KG1 (cell line): ENCODE measurements at places on chromosomes 11 and 22.

GRCh38 chr11:77658213-77659013 lies 20.8 kb upstream of the CLNS1A start:
- no peak for DNase-seq

DNA sequence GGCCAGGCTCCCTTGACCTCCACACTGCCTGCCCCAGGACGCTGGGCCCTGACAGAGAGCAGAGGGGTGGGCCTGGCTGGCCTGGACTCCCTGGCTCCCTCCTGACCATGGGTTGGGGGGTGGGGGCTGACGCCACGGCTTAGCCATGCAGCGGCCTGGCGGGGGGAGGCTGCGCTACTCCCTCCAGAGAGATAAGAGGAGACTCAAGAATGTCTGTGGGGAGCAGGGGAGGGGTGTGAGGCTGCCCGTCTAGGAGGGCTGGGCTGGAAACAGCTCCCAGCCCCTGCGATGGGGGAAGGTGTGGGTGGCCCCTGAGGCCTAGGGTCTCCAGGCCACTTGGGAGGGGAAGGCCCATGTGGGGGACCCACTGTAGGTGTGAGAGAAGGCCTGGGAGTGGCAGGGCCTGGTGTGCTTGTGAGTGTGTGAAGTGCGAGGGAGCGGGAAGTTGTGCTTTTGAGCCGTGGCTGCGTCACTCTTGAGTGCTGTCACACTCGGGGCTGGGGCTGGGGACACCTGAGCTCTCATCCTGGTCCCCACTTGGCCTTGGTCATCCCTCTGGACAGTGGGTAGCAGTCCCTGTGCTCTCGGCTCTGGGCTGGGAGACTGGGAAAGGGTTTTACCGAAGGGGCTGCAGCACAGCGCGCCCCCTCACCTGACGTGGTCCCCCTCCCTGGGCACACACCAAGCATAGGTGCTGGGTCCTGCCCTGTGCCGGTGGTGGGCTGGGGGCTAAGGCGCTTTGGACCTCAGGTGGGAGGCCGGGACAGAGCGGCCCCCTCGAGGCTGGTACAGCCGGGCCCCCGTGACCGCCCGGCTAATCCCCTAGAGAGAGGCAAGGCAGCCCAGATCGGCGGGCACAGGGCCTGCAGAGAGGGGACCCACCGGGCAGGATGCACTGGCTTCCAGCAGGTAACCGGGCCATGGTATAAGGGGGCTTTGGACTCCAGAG lies 2.4 kb downstream of the MYRF start:
- no peak for DNase-seq

DNA sequence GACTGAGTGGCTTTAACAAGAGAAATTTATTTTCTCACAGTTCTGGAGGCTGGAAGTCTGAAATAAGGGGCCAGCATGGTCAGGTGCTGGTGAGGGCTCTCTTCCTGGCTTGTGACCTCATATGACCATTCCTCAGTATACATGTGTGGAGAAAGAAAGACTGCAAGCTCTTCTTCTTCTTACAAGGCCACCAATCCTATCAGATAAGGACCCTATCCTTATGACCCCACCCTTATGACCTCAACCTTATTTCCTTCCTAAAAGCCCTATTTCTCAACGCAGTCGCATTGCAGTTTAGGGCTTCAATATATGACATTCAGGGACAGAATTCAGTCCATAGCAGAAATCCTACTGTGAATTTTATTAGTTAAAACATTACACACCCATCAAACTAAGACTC lies 124.4 kb upstream of the RAG2 start:
- DNase-seq = no peak

GRCh38 chr22:32208681-32209080 lies 3.8 kb upstream of the RFPL2 start:
- no peak for DNase-seq

GRCh38 chr11:67041602-67042001 lies 15.0 kb upstream of the RHOD start:
- DNase-seq = no peak

DNA sequence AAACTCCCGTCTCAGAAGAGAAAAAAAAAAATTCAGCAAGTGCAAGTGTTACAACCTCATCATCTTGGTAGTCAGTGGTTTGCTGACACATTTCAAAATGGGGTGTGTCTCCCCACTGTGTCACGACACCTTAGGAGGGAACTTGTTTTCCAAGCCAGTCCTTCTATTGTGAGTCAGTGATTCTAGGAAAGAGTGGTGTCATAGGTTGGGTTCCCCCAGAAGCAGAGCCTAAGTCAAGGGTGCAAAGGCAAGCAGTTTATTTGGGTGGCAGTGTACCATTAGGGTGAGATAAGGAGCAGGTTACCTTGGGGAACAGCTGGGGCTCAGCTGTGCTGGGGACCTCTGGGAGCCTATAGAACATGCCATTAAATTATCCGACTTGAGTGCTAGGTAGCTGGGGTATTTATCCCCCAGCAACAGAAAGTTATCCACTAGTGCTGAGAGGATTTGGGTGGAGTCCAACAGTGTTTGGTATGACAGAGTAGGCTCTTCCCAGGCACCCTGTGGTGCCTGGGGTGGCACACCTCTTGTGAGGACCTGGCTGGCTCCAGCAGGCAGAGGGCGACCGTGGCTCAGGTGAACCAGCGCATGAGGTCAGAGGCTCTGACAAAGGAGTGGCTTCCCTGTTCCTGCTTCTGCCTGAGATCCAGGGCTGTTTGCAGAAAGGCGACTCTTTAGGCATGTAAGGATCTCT lies 41.7 kb downstream of the KIAA1671 start:
- DNase-seq = no peak

DNA sequence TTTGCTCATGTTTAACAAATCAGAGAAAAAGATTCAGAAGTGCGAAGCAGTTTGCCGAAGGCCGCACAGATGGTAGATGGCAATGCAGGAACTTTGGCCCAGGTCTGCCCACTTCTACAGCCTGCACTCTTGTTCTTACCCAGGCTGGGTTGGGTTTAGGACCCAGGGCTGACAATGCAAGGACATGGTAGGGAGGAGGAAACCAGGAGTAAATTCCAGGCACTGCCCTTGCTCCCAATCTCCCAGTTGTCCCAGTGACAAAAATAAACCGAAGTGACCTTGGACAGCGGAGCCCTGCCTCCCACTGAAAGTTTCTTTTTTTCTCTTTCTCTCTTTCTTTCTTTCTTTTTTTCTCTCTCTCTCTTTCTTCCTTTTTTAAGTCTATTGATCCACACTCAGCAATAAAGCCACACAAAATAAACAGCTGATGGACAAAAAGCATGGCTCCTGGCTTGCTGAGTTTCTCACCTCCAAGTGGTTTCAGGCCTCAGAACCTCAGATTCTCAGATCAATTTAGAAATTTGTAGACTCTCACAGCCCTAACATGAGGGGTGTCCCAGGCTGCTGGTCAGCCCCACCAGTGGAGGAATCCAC lies 33.5 kb upstream of the FCHSD2 start:
- no peak for DNase-seq

- DNase-seq = no peak
Measured at GRCh38 chr22:44968736-44969135, 41.1 kb downstream of the PHF21B start.

DNA sequence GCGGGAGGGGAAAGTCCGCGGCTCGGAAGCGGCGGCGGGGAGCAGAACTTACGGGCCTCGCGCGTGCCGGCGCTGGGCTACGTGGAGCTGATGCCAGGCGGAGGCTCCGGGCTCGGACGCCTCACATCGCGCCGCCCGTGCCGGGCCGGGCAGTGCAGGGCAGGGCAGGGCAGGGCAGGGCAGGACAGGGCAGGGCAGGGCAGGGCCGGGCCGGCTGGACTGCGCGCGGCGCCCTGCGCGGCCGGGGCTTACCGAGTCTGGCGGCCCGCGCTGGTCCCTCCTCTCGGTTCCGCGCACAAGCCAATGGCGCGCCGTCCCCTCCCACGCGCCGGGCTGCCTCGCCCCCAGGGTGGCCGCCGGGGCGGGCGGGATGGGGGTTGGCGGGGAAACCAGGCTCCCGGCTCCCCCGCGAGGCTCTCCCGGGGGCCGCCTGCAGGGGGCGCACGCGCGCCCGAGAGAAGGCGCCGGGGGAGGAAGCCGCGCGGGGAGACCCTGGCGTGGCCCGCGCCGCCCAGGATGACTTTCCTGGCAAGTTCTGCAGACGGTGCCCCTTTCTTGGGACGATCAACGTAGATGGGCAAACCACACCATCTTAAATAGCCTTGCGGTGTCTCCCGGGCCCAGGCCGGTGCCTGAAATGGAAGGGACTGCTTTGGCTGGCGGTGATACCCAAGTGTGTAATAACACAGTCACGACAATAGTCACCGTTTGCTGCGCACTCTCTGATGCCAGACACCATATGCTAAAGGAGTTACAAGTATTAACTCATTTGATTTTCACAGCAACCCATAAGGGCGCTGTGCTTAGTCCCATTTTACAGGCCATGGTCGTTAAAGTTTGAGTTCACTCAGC lies at the start of gene TP53I11:
Gene TP53I11, minus strand, starts transcription at position 259 of the 852 bp plus-strand sequence. CDS start 12,548 bp downstream, outside the sequence.
- no peak for DNase-seq

- DNase-seq = no peak
Measured at GRCh38 chr22:40433416-40434090, 63.2 kb downstream of the SGSM3 start.

DNA sequence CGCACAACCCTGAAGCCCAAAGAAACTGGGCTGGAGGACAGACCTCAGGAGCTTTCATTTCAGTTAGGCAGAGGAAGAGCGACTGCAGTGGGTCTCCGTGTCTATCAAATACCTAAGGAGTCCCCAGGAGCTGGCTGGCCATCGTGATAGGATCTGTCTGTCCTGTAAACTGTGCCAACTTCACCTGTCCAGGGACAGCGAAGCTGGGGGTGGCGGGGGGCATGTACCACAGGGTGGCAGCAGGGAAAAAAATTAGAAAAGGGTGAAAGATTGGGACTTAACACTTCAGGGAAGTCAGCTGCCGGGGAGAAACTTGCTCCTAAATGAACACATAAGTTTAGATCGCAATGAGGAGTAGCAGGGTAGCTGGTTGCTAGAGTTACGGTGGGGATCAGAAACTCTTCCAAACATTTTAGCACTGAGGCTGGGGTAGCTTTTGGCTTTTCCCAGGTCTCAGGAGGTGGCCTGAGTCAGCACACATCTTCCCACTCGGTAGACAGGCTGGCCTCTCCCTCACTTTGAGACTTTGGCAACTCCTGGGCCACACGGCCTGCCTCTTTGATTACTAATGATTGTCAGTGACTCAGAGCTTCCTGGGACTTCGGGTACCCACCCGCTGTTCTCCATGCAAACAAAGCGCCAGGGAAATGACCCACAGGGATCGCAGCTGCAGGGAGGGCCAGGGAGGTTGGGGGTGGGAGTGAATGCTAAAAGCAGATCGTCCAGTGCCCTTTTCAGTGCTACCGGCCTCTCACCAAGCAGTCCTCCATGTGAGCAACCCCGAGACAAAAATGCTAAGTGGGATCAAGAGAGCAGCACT lies 2.9 kb upstream of the MTFP1 start:
- DNase-seq = no peak

DNA sequence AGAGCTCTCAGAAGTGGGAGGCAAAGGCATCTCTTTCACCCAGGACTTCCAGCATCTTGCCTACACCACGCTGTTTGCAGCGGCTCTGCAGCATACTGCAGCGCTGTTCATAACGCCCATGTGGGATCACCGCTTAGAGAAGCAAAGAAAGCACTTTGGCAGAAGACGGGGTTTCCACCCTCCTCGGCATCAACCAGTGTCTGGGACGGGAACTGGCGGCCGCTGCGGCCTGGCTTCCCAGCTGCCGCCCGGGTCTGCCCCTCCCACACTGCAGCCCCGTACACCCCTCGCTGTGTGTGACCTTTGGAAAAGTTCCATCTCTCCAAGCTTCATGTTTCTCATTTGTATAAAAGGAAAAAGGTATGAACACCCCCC lies 545 bp upstream of the TIRAP start:
- peak; percentile 77 for DNase-seq

DNA sequence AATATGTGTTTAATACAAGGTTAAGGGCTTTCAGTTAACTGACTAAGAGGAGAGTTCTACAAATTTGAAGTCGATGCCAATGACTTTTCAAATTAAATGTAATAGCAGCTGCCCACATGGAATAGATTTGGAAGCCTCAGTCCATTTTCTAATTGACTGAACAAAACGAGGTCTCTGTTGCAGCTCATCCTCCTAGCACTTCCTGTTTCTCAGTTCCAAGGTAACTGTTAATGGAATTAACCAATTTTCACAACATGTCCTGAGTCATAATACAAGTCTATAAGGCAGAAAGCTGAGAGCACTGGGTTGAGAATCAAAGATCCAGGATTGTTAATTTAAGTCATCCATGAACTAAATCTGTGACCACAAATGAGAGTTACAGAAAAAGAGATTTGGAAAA lies 177.2 kb downstream of the OPCML start:
- DNase-seq = no peak

DNA sequence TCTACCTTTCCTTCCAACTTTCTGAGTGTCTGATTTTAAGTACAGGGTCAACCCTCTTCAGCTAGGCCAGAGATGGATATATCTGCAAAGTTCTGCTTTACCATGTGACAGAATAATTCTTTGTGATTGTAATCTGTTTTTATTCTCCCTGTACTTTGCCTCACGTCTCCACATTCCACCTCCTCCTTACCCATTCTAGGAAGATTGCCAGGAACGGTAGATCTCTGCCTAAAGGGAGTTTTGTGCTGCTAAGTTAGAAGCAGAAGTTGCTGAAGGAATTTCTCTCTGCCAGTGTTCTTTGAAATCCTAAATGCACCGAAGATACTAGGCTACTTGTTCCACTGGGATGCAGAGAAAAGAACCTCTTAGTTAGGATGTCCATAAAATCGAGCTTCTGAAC lies 20.7 kb upstream of the FAM181B start:
- DNase-seq = no peak

DNA sequence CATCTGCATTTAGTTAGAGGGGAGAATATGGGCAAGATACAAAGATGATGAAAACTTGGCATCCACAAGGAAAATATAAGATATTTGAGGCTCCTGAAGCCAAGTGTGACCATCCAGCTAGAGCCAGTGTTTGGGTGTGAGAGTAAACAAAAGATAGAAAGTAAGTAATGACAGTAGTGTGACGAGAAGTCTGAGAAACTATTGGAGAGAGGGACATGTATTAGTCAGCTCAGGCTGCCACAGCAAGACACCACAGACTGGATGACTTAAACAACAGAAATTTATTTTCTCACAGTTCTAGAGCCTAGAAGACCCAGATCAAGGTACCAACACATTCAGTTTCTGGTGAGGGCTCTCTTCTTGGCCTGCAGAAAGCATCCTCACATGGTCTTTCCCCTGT lies 6.4 kb upstream of the CCKBR start:
- DNase-seq = no peak

DNA sequence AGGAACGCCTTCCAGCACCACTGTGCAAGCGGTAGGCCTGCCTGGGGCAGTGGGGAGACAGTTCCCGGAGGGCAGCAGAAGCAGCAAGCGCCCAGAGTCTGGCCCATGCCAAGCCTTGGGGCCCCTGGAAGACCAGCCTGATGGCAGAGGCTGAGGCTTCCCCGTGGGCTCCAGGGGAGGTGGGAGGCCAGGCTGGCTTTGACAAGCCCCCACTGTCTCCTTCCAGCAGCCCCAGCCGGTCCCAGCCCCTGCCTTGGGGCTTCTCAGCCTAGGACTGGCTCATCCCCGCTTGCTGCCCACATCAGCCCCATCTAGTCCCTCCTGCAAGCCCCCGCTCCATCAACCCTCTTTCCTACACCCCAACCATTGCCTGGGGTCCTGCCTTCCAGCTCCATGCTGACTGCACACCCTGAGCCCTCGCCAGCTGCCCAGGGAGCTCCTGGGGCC lies 46.7 kb downstream of the IGF2 start:
- DNase-seq = no peak
